ENCODE measurements at places on chromosomes 16 and 17.

GRCh38 chr17:7548585-7549400 lies at the start of gene TNFSF12:
TNFSF12 (plus strand) TSS chr17:7549058; CDS start chr17:7549154, 96 bp downstream.
- DNase-seq, result peak; percentile 78

GRCh38 chr16:3564130-3564888 lies 12.9 kb downstream of the NLRC3 start:
- no peak for DNase-seq

DNA sequence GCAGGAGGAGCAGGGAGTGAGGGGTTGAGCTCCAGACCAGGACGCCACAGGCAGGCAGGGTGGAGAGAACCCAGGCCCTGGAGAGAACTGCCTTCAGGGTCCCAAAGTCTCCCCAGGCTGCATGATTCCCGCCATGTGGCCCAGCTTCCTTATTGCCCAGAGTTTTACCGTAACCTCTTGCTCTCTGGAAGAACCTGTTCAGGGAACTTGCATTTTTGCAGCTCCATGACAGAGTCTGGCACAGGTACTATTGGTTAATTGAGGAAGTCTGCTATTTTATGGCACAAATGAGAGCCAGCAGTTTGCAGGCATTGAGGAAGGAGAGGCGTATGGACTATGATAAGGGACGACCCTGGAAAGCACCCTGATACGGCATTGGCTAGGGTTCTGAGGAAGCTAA lies 11.6 kb upstream of the NOS2 start:
- no peak for DNase-seq

DNA sequence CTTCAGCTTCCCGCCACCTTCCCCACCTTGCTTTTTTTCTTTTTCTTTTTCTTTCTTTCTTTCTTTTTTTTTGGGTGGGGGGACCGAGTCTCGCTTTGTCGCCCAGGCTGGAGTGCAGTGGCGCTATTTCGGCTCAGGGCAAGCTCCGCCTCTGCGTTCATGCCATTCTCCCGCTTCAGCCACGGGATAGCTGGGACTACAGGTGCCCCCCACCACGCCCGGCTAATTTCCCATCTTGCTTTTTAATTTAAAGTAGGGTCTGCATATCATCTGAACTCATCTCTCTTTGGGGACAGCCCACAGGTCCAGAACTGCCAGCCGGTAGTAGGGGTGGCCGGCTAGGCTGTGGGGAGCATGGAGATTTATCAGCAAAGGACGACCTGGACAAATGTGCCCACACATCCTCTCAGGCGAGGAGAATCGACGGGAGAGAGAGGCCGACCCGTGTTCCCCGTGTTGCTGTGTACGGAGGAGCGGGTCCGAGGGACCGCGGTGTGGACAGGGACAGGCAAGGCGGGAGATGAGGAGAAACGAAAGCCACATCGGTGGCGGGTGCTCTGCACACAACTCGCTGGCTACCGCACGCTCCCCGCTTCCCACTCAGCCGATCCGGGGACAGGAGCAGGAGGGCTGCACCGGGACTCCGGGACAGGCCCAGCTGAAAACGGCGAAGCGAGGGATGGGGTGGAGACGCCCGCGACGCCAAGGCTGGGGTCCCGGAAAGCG lies 2.4 kb downstream of the MT1M start:
- no peak for DNase-seq

DNA sequence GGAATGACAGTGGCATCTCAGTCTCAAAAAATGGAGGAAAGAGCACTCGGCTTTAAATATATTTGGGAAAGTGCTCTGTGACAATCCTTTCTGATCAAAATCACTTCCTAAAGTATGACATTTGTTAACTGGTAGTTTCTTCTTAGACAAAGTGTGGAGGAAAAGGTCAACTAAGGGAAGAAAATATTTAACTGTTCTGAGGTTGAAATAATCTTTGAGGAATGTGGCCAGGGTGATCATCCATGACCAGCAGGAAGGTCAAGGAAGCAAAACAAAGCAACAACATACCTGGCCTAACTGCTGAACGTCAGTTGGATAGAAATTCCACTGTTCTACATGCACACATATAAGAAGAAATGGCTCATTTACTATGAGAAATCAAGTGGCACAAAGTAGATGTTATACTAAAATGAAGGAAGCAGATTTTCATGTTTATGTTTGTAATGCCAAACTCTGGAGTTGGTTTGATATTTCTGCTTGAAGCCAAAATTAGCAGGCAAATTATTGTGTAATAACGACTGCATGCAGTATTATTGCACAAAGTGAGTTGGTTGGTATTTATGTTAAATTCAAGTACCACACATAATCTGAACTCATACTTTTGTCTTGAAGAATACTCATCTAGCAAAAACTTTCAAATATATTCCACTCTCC lies 87.3 kb upstream of the CORO6 start:
- peak; percentile 15 for DNase-seq

GRCh38 chr16:80427795-80428194 lies 113.0 kb upstream of the DYNLRB2 start:
- no peak for DNase-seq

GRCh38 chr16:2751577-2752034 lies 832 bp upstream of the SRRM2 start:
- no peak for DNase-seq

DNA sequence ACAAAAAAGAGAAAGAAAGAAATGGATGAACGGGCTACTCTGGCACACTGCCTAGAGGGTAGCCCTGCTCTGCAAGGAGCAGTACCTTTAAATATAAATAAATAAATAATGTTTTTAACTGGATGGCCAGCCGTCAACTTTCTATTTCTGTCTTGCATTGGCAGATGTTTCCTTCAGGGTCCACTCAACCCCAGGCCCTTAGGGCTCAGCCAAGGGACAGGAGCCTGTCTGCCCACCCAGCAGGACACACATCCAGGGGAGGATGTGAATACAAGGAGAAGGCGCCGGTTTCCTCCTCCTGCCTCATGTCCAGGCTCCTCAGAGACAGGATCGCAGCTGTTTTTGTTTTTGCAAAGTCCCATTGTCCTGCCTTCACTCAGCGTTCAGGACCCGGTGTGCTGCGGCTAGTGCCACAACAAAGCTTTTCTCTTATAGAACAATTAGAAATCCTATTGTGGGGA lies 22.6 kb downstream of the TTYH2 start:
- no peak for DNase-seq

- no peak for DNase-seq
These were observed 1.4 kb downstream of the DDX42 start for GRCh38 chr17:63775420-63775819.

DNA sequence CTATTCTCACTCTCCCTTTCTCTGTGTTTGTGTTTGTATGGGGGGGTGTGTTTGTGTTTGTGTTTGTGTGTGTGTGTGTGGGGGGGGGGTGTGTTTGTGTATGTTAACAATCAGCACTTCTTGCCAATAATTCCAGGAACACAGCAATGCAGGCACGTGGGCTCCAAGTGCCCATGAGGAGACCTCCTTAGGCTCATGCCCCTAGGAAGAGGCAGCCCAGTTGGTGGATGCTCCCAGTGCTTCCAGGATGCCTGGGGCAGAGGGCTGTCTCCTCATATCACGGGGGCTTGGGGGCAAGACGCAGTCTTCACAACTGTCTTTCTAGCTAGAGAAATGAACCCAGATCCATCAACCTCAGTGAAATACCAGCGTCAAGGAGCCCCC lies 9.9 kb downstream of the ABR start:
- no peak for DNase-seq

DNA sequence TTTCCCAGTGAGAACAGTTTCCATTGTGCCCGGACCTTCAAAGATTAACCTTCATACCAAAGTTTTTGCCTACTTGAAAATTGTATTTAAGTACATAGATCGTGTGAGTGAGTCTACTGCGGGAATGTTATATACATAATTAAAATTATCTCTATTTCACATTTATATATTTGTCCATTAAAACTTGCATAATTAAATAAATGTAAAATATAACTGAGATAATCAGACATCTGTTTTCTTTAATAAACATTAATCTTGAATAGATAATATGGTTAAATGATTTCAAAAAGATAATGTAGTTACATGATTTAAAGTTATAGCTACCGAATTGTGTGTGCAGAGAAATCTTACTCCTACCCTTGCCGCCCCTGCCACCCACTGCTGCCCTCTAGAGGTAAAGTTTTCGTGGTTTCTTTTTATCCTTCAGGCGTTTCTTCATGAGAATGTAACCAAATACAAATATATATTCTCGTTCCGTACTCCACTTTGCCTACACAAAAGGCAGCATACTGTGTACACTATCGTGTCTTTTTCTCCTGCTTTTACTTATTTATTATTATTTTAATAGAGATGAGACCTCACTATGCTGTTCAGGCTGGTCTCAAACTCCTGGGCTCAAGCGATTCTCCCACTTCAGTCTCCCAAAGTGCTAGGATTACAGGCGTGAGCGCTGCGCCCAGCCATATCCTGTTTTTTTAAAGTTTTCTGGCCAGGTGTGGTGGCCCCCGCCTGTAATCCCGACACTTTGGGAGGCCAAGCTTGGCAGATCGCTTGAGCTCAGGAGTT lies 35.6 kb downstream of the RPA1 start:
- DNase-seq, result peak; percentile 49

DNA sequence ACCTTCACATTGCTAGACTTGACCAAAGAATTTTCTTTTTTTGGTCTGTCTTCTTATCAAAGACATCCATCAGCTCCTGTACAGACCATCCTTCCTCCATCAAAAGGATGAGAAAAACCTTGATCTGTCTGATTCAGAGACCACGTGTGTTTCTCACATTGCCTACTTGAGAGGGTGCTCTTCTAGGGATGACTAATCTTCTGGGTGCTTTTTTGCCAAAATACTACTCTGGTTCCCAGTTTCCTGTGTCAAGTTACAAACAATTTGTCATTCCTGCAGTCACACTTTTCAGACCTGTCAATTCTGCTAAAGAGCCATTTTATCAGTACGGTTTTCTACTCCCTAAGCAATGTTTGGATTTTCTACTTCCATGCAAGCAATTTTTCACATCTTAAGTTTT lies 492.2 kb downstream of the CDH11 start:
- no peak for DNase-seq

DNA sequence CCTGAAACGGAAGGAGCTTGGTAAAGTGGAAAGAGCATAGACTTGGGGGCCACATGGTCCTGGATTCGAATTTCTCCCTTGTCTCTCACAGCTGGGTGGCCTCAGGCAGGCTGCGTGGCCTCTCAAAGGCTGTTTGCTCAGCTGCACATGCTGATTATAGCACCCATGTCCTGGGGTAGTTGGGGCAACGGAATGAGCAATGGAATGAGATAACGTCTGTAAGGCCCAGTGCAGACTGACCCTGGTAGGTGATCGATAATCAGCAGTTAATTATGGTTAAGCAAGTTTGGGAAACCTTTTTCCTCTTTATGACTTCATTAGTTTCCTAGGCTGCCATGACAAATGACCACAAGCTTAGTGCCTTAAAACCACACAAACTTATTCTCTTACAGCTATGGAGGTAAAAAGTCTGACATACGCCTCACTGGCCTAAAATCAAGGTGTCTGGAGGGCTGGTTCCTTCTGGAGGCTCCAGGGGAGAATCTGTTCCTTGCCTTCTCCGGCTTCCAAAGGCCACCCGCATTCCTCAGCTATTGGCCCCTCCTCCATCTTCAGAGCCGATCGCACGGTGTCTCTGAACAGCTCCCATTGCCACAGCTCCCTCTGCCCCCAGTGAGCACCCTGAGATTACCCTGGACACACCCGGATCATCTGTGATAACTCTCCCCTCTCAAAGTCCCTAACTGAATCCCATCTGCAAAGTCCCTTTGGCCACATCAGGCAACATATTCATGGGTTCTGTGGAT lies 294.9 kb upstream of the FOXF1 start:
- DNase-seq, result no peak

DNA sequence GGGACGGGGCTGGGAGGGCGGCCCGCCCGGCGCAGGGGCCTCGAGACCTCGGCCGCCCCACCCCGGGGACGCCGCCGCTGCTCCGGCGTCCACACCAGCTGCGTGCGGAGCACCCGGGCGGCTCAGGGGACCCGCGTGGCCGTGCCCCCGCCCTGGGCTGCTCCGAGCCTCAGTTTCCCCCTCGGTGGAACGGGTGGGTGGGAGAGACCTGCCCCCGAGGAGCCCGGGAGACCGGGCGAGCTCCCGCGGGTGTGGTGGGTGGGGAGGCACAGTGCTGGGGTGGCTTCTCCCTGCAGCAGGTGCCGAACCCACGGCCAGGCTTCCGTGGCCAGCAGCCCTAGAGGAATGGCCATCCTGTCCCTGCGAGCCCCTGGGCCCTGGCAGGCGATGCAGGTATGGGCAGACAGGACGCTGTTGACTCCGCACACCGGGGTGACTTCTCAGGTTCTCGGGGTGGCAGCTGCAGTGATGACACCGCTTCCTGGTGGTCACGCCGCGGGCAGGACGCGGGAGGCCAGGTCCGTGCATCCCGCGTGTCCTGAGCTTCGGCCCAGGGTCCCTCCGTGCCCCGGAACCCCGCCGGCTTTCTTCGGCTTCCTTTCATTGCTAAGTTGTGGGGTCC lies 677 bp downstream of the DEF8 start:
- no peak for DNase-seq

DNA sequence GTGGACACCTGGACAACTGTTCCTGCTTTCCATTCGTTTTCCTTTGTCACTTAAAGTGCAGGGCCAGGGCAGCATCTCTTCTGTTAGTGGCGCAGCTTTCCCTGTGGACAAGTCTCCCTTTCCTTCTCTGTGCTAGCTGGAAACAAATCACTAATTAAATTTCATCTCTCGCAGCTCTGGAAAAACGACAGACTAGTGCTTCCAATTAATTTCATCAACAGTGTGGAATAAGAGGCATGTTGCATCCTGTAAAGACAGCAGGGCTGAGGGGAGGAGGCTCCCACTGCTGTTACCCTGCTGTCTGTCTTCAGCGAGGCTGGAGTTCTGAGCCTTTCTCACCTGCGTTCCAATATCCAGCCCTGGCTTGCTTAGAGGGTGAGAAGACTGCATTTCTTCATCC lies 352.1 kb upstream of the HSBP1 start:
- DNase-seq, result no peak

GRCh38 chr17:30212750-30213149 lies 22.7 kb downstream of the SLC6A4 start:
- DNase-seq, result no peak

- DNase-seq, result peak; percentile 78
These were observed 3.3 kb upstream of the COG1 start for GRCh38 chr17:73189417-73190099.

DNA sequence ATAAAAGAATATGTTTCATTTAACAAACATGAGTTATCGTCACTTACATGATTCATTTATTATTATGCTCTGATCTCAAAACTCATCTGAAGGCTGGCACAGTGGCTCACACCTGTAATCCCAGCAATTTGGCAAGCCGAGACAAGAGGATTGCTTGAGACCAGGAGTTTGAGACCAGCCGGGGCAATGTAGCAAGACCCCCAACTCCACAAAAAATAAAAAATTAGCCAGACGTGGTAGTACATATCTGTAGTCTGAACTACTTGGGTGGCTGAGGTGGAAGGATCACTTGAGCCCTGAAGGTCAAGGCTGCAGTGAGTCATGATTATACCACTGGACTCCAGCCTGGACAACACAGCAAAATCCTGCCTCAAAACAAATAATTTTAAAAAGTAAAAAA lies 16.0 kb downstream of the APPBP2 start:
- DNase-seq, result no peak

DNA sequence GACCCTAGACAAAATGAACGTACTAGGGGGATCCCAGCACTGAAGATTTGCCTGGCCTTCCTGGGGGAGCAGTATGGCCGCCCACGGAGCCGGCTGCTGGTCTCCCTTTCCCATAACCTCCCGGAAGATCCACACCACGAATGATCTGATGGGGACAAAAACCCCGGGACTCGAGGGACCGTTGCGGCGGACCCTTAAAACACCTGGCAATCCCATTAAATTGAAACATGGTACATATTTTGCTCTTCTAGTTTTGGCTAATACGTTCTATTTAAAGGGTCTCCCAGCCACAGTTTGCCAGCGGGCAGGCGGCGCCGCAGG lies 45.2 kb upstream of the LCMT1 start:
- DNase-seq, result no peak

GRCh38 chr17:65470783-65471182 lies 90.7 kb downstream of the AXIN2 start:
- no peak for DNase-seq

Measured in AG08396 (cell line).